ENCODE measurements at places on chromosomes 3 and 15. TPM values are rescaled to one million over a fixed set of nuclear protein-coding genes. Genes with fewer than 3 reads are reported as not detected.

Gene TXNRD3
- 0.89 TPM for polyA plus RNA-seq

Gene RYK
- 54.2 TPM for polyA plus RNA-seq

Gene NOX5
- polyA plus RNA-seq, result 0.04 TPM

Gene PTPN23
- 34.3 TPM for polyA plus RNA-seq

Gene ZMYND10
- polyA plus RNA-seq, result 1.6 TPM

Gene CCR1
- 2.5 TPM for polyA plus RNA-seq

Gene USP3
- polyA plus RNA-seq, result 30.0 TPM

GRCh38 chr3:140219291-140219690 lies 284.3 kb downstream of the CLSTN2 start:
- DNase-seq, result no peak

DNA sequence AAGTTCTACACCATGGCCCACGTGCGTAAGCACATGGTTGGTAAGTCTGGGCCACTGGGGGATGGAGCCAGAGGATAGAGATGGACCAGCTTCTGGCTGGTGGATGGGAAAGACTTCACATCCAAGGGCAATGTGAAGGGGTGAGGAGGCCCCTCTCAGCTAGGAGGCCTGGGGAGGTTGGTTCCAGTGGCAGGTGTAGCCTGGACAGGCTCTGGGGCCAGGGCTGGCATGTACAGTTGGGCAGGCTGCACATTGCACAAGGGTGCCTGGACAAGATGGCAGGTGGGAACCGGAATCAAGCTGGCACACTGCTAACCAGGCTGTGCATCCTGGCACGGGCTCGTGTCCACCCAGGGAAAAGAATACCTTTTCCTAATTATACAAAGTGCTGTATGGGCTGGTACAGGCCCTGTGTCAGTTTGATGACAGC lies 8.1 kb downstream of the ZBTB47 start:
- no peak for DNase-seq

- no peak for DNase-seq
Measured at GRCh38 chr3:192710366-192710765, 17.0 kb downstream of the FGF12 start.

DNA sequence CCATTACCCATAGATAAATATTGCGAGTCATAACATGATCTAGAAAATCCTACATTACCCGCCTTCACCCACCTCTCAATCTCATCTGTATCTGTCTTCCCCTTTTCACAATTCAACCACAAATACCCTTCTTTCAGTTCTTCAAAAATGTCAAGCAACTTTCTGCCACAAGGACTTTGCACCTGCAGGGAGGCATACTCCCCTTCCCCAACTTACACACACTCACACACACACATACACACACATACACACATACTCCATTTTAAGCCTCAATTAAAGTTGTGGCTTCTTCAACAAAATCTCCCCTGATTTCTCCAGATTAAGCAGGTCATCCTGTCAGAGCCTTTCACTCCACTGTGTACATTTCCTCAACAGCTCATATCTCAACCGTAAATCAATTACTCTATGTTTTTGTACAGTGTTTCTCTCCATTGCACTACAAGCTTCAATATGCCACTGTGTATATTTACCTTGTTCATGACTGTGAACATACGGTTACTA lies 33.1 kb upstream of the CCDC50 start:
- peak; percentile 20 for DNase-seq

- no peak for DNase-seq
Measured at GRCh38 chr15:80828796-80829195, 49.6 kb downstream of the CEMIP start.

DNA sequence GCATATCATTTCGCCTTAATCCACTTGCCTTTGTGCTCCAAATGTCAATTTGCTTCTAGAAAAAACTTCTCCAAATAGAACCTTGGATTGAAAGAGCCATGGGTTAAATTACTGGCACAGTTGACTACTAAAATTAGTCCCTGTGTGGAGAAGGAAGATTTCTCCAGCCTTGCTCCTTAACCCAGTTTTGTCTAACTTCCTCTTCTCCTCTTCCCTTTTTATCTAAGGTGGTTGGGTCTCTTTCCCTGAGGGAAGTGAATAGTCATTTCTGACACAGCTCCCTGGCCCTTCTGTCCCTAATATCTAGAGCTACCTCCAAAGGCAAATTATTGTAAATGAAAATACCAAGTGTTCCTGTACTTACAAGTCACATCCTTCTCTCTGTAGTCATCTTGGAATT lies 527.9 kb upstream of the TBL1XR1 start:
- DNase-seq, result no peak

DNA sequence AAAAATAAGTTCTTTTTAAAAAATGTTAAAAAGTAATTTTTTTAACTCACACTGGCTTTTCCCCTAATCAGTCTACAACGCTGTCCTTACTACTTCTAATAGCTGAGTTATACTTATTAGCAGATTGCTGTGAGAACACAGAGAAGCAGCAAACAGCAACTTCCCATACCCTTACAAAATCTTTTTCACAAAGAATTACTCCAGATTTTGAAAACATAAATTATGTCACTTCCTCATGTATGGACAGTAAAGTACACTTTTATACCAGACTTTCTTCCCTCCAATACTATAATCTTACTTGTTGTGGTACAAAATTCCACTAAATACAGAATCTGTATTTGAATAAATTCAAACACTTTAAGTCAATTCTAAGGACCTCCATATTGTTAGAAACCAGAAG lies 2.1 kb downstream of the PHC3 start:
- DNase-seq, result no peak

- no peak for DNase-seq
Measured at GRCh38 chr3:178655488-178655887, 119.3 kb downstream of the KCNMB2 start.

DNA sequence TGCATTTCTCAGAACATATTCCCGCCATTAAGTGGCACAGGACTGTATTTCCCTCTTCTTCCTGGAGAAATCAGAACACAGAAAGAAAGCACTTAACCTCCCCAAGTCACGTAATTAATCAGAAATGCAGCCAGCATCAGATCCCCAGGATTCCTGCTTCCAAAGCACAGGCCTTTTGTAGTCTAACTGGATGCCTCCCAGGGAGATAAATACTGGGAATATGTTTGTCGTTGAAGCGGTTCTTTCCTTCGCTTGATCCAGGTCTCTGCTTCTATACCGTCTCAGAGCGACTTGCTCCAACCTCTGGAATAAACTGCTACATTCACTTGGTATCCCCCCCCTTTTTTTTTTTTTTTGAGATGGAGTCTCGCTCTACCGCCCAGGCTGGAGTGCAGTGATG lies 198.6 kb downstream of the KBTBD8 start:
- DNase-seq, result no peak

DNA sequence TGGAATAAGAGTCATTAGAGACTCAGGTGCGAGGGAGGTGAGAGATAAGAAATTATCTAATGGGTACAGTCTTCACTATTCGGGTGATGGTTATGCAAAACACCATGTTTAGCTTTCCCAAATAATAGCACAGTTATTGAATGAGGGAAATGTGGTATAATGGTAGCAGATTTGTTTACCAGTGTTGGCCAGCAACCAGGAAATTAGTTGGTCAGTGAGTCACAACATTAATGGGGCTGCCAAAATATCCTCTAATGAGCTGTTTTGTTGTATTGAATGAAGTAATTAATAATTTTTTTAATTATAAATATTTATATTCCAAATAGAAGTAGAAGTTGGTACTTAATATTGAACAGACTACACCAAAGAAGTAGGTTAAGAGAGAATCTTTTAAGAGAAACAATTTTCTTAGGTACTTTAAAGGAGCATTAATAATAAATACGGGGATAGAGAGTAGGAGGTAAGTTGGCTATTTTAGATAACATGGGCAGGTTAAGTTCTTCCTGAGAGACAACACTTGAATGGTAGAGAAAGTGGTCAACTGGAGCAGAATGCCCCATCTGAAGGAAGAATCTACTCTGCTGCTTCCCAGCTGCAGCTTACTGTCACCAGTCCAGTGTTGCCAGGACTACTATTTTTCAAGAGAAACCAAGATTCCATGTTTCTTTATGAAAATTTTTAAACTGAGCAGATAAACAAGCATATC lies 218.8 kb downstream of the UBE2E2 start:
- DNase-seq, result no peak

DNA sequence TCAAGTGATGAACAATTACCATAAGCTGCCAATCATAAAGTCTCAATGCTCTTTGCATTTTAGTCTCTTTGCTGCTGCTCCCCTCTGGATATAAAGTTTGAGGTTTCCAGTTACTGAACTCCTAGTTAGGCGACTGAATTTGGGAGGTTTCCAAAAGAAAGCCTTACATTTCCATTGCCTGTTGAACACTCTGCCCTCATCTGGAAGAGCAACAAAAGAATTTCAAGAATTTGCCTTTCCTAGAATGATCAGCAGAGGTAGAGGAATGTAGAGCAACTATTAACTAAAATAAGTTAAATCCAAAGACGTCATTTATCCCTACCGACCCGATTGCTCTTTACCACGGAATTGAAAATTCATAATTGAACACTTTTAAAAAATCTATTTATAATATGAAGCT lies 53.4 kb upstream of the PRICKLE2 start:
- no peak for DNase-seq

GRCh38 chr3:125462722-125463299 lies 57.2 kb downstream of the SNX4 start:
- peak; percentile 11 for DNase-seq

DNA sequence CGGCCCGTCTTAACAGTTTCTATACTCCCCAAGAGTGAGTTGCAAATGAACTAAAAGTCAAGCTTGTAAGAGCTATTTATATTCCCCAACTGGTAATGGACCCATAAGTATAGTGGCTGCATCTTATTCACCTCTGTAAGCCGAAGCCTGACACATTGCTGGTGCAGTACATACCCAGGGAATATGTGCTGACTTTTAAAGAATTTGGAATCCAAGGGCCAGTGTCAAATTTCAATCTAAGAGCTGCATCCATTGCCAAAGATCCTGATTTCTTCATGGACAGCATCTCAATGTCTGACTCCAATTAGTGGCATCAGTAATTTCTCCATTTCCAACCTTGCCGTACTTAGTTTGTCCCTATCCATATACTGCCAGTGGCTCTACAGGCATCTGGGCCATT lies 42.0 kb downstream of the FRMD4B start:
- no peak for DNase-seq

GRCh38 chr3:148708409-148708808 lies 10.7 kb downstream of the AGTR1 start:
- DNase-seq, result no peak

DNA sequence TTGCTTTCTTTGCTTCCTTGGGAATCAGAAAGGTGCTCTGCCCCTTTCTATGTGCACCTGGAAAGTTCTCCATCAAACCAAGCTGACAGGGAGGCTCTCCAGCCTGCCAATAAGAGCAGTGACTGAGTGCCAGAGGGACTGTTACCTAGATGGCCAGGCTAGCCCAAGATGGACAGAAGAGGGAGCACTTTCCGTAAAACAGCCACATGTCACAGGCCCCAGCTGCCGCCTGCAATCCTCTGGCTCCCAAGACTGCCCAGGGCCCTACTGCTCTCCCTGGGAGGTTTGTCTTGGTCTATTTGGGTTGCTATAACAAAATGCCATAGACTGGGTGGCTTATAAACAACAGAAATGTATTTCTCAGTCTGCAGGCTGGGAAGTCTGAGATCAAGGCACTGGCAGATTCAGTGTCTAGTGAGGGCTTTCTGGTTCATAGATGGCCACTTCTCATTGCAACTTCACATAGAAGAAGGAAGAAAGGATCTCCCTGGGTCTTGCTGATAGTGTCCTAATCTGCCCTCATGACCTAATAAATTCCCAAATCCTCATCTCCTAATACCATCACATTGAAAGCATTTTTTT lies 72.3 kb downstream of the TAMM41 start:
- DNase-seq, result peak; percentile 67

DNA sequence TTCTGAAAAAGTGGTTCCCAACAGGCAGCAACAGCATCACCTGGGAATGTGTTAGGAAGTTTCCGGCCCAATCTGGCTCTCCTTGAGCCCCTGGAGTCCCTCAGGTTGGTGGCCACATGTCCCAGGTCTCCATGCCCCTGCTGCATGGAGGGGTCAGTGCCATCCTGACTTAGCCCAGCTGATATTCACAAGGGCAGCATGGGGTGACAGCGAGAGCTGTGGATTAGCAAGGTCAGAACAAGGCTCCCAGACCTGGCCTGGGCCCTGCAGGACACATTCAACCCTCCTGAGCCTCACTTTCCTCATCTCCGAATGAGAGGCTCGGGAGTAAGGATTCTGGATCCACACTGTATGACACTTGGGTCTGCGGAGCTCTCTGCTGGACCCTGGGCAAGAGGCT lies 243.8 kb upstream of the TLE3 start:
- no peak for DNase-seq

GRCh38 chr15:48279608-48280007 lies 51.6 kb upstream of the DUT start:
- no peak for DNase-seq

- no peak for DNase-seq
Measured at GRCh38 chr15:101522621-101523559, 33.4 kb upstream of the PCSK6 start.

DNA sequence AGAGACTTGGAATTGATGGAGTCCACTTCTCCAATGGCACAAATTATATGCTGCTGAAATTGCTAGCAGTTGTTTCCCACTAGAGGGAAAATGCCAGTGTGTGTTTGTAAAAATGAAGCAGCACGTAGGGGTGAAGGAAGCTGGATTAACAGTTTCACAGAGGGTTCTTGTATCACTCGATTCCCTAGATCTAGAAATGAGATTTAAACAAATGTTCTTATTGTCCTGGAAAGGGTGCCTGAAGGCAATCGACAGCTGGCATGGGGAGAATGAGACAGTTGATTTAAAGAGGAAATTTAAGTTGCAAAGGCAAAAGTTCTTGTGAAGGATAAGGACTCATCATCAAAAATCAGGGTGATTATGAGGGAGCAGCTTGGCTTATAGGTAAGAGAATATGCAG lies 234.8 kb upstream of the ARPP21 start:
- DNase-seq, result no peak

- DNase-seq, result no peak
Measured at GRCh38 chr3:40741729-40742128, 217.0 kb downstream of the ZNF621 start.

DNA sequence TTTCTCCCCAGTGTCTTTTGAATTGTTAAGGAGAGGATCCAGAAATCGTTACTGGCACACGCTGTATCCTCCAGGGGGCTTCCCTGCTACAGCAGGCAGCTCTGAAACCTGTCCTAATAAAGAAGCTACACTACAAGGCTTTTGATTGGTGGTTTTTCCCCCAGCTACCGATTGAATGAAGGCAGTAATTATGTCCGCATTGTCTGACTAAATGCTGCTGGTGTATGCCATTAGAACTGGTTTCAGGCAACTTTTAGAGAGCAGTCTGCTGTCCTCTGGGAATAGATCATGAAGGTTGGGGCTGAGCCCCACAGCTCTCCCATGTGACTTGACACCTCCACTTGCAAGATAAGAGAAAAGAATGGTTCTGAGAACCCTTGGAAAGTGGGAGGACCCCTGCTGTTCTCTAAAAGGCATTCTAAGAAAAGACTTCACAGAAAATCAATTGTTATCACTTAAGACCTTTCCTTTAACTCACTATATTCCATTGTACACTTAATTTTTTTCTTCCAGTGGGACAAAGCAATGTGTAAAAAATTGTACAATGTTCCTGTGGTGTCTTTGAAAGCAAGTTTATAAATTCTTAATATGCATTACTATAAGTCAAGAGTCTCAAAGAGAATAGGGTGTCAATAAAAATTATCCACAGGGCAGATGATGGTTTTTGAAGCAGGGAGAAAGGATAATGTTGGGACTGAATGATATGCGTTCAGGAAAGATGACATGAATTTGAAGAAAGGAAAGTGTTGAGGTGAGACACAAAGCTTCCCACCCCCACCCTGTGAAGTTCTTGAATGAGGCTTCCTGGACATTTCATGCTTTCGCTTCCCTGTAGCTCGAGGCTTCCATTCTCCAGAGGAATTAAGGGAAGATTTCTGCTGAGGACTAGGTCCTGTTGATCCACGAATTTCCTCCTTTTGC lies 53.0 kb upstream of the DAZL start:
- DNase-seq, result no peak
